ENCODE measurements at places on chromosomes 11 and 22. TPM values are rescaled to one million over a fixed set of nuclear protein-coding genes. Genes with fewer than 3 reads are reported as not detected.

AP2A2 gene
- 34.2 TPM for total RNA-seq

SLC22A9 gene
- not detected for total RNA-seq

LAYN gene
- total RNA-seq, result 3.9 TPM

VSIG2 gene
- total RNA-seq, result not detected

OR5I1 gene
- total RNA-seq, result not detected

SWAP70 gene
- 28.7 TPM for total RNA-seq

NLRP14 gene
- total RNA-seq, result not detected

RASD2 gene
- total RNA-seq, result 0.84 TPM
